Thoracic aorta (tissue), 2 donors: ENCODE measurements at places on chromosomes 6 and 20. TPM values are rescaled to one million over a fixed set of nuclear protein-coding genes. Genes with fewer than 3 reads are reported as not detected.

- H3K27ac ChIP-seq = no peak overlapping the region
- no peak overlapping the region for H3K4me3 ChIP-seq
- no peaks in the 10 kb centered on the region for H3K27me3 ChIP-seq
- no peaks in the 10 kb centered on the region for H3K36me3 ChIP-seq
These were observed 280.4 kb downstream of the ALDH8A1 start for GRCh38 chr6:134669485-134669884.

DNA sequence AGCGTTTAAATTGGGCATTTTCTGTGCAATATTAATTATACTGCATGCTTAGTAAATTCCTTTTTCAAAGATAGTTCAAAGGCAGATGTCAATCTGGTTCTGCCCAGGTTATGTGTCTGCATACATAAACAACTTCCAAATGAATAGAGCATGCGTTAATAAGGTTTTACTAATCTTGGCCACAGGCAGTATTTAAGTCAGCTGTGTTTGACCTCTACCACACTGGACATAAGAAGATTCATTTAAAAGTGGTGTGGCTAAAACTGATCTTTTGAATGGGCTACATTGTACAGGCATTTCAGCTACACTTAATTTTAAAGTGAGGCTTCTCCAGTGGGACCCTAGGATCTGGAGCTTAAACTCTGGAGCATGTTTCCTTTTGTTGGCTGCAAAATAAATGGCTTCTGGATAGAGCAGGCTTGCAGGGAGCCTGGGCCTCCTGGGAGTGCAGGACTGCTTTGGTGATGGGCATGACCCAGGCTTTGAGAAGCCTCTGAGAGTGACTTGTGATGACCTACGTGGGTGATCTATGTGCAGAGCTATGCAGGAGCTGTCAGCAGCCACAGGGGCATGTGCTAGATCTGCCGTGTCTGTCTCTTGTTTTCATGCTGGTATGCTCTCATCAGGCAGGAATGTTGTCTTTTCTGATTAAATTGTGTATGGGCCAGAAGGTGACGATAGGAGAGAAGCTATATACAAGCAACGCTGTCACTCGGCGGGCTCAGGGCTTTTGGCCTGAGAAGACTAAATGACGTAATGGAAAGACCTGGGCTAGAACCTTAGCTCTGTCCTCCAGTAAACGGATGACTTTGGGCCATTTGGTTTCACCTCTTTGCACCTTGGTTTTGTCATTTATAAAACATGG is 331.2 kb downstream of the QKI start:
- H3K36me3 ChIP-seq = no peaks in the 10 kb centered on the region
- no peak overlapping the region for H3K27ac ChIP-seq
- peaks cover 9% of the 10 kb centered on the region for H3K4me1 ChIP-seq
- DNase-seq = no peak
- no peak overlapping the region for H3K4me3 ChIP-seq
- no peaks in the 10 kb centered on the region for H3K27me3 ChIP-seq

DNA sequence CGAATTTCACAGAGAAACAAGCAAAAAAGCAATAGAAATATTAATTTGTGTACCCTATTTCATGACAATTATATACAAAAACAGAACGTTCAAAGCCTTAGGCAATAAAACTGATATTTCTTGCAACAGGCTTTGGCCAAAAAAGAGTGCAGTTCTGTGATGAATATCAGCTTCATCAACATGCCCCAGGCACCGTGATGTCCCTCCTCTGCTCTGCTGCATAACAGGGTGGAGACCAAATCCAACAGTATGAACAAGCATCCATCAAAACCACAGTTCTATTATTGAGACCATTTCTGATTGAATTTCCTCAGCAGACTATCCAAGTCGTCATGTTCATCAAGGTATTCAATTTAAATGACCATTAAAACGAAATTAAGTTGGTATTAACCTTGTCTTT is 722.6 kb upstream of the NRSN1 start:
- H3K4me1 ChIP-seq = no peaks in the 10 kb centered on the region
- no peak for DNase-seq
- H3K27ac ChIP-seq = no peak overlapping the region
- no peaks in the 10 kb centered on the region for H3K36me3 ChIP-seq
- H3K4me3 ChIP-seq = no peak overlapping the region

- no peaks in the 10 kb centered on the region for H3K36me3 ChIP-seq
- no peaks in the 10 kb centered on the region for H3K27me3 ChIP-seq
- no peaks in the 10 kb centered on the region for H3K4me1 ChIP-seq
- H3K4me3 ChIP-seq = no peak overlapping the region
- DNase-seq = no peak
- no peak overlapping the region for H3K27ac ChIP-seq
These were observed 402.9 kb upstream of the RUNX2 start for GRCh38 chr6:44925100-44925739.

- peak; percentile 17 for DNase-seq
- peak overlapping the region; percentile 91 for H3K27ac ChIP-seq
- peaks cover 14% of the 10 kb centered on the region for H3K4me1 ChIP-seq
- H3K36me3 ChIP-seq = no peaks in the 10 kb centered on the region
These were observed 3.5 kb upstream of the PRIM2 start for GRCh38 chr6:57313711-57314471.

GRCh38 chr6:169890901-169891300 is 139.5 kb downstream of the ERMARD start:
- no peaks in the 10 kb centered on the region for H3K36me3 ChIP-seq
- no peaks in the 10 kb centered on the region for H3K27me3 ChIP-seq
- no peak for DNase-seq
- H3K27ac ChIP-seq = no peak overlapping the region
- H3K4me3 ChIP-seq = no peak overlapping the region
- H3K4me1 ChIP-seq = no peaks in the 10 kb centered on the region

- no peak overlapping the region for H3K27ac ChIP-seq
- no peaks in the 10 kb centered on the region for H3K36me3 ChIP-seq
- no peak overlapping the region for H3K4me3 ChIP-seq
- DNase-seq = no peak
- H3K27me3 ChIP-seq = no peaks in the 10 kb centered on the region
- peaks cover 6% of the 10 kb centered on the region for H3K4me1 ChIP-seq
These were observed 114.0 kb upstream of the FOXA2 start for GRCh38 chr20:22698259-22698842.

FKBP1C gene
- total RNA-seq = not detected

APMAP gene
- total RNA-seq = 44.0 TPM

MYLK4 gene
- total RNA-seq = 0.68 TPM

CBLN4 gene
- not detected for total RNA-seq
